Thyroid gland (tissue), 4 donors: ENCODE measurements at places on chromosomes 2 and 18. TPM values are rescaled to one million over a fixed set of nuclear protein-coding genes. Genes with fewer than 3 reads are reported as not detected.

DNA sequence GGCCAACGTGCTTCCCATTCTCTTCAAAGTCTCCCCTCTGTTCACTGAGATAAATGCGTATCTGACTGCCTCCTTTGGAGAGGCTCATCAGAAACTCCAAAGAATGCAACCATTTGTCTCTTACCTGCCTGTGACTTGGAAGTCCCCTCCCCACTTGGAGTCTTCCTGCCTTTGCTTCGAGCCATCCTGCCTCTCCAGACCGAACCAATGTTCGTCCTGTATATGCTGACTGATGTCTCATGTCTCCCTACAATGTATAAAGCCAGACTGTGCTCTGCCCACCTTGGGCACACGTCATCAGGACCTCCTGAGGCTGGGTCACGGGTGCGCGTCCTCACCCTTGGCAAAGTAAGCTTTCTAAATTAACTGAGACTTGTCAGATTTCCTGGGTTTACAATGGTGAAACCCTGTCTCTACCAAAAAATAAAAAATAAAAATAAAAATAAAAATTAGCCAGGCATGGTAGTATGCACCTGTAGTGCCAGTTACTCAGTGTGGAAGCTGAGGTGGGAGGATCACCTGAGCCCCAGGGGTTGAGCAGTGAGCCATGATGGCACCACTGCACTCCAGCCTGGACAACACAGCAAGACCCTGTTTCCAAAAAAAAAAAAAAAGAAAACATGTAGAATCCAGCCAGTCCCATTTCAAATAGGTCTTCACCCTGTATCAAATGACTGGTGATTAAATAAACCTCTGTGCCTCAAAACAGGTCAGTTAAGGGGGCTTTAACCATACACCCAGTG lies 29.0 kb downstream of the HDLBP start:
- DNase-seq: no peak

The CDH19 gene
- total RNA-seq: 4.7 TPM

The SOWAHC gene
- total RNA-seq: 18.7 TPM

DNA sequence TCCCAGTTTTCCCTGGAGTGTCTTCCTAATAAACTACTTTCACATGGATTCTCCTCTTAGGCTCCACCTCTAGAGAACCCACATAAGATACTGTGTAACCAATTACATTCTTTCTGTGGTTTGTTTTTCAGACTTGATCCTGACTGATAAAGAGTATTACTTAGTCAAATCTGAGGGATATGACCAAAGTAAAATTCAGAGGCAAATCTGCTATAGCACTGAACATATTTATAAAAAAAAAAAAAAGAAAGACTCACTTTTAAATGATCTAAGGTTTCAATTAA lies 13.9 kb downstream of the CKAP2L start:
- DNase-seq: no peak

GRCh38 chr2:182506606-182507005 lies 79.8 kb upstream of the PDE1A start:
- no peak for DNase-seq

DNA sequence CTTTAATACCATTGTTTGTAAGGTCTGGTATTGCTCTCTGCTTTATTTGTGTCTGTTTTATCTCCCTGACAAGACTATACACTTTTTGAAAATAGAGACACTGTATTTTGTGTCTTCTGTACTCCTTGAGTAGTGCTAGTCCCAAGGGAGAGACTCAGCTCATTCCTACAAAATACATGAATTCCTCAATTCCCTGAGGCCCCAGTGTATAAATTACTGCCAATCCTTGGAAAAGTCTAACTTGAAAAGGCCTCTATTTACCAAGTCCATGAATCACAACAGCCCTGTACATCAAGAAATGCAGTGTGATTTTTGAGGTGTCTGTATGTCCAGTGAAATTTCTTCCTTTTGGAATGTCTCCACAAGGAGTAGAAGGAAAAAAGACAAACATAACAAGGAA lies 34.9 kb upstream of the NEDD4L start:
- DNase-seq: no peak

GRCh38 chr2:173747035-173747434 lies 218.1 kb downstream of the SP3 start:
- DNase-seq: no peak

DNA sequence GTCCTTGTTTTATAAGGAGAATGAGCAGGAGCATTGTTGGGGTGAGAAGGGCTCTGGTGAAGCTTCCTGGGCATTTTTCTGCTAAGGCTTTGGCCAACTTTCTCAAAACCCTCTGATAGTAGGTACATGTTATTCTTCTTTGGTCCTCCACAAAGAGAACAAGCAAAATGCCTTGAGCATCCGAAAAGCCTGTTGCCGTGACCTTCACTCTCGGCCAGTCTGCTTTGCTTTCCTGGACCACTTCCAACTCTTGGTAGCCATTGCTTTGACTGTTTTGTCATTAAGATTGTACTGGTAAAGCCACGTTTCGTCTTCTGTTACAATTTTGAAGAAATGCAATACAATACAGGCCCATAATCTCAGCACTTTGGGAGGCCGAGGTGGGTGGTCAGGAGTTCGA lies 27.4 kb upstream of the ALLC start:
- no peak for DNase-seq

The GALNT3 gene
- 78.5 TPM for total RNA-seq

GRCh38 chr2:192267484-192267883 lies 72.8 kb upstream of the TMEFF2 start:
- no peak for DNase-seq

GRCh38 chr2:64273524-64274398 lies 129.5 kb upstream of the PELI1 start:
- peak; percentile 26 for DNase-seq

The SCYGR4 gene
- not detected for total RNA-seq

DNA sequence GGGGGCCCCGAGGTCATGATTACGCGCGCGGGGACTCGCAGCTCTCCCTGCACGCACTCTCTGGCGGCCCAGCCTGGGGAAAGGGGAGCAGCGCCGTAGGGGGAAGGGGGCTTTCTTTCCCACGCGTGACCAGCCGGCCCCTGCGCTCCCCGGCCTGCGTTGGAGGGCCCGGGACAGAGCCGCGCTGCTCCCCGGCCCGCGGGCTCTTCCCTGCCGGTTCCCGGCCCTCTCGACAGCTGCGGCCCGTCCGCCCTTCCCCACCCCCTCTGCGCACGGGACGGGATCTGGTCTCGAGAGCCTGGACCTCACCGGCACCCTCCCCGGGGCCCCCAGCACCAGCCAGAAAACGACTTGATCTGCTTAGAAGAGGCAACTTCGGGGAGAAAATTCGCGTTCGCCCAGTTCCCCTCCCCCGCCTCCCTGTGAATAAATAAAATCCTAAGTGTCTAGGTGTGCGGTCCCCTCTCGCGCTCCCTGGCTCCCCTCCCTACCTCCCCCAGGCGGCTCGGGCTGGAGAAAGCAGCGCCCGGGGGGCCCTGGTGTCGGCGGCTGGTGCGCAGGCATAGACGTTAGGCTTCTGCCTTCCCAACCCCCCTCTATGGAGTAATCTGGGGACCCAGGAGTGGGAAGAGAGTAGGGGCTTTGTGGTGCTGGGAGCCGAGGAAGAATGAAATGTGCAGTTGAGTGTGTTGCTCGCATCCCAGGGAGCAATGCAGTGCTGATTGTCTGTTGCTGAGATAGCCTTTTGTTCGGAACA lies 803 bp upstream of the FIGN start:
- peak; percentile 50 for DNase-seq
